SIG-M5 (cell line): ENCODE measurements at places on chromosomes 5 and 9.

DNA sequence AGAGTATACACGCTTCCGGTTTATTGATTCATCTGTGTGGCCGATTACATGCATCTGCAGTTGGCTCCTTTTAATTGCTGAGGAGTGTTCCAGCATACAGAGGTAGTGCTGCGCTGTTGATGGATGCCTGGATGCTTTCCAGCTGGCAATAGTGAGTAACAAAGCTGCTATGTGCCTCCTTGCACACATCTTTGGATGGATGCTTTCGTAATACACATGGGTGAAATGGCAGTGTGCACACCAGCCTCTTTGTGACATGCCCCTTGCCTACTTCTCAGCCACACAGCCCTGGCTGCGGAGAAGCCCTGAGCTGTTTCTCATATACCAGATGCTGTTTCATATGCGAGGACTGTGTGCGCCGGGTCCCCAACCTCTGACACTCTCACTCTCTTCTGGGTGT lies 151.0 kb downstream of the GADD45G start:
- DNase-seq = no peak

DNA sequence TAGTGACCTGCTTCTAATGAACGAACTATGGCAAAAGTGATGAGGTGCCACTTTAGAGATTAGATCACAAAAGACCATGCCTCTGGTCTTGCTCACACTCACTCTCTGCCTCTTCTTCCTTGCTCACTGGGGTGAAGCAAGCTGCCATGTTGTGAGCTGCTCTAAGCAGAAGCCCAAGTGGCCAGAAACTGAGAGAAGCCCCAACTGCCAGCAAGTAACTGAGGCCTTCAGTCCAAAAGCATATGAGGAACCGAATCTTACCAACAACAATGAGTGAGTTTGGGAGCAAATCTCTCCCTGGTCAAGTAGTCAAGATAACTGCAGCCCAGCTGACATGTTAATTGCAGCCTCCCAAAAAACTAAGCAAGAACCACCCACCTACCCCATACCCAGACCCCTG lies 126.0 kb upstream of the ACO1 start:
- no peak for DNase-seq

DNA sequence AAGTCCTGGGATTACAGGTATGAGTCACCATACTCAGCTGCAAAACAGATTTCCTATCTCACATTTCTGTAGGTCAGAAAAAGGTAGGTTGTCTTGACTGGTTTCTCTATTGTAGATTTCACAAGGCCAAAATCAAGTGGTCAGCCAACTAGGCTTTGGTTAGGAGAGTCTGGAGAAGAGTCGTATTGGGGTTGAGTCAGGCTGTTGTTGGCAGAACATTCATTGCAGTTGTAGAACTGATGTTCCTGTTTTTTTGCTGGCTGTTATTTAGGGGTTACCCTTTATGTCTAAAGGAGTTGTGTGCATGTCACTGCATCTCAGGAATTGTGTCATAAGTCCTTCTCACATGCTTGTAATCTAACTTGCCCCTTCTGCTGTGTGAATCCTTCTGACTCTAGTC lies 814.2 kb upstream of the GRAMD2B start:
- DNase-seq = no peak

- DNase-seq = no peak
Observed at GRCh38 chr5:103693517-103693916, 130.9 kb upstream of the NUDT12 start.

- DNase-seq = no peak
Observed at GRCh38 chr9:115494393-115494792, 376.4 kb upstream of the TNC start.

GRCh38 chr5:168612996-168613395 lies 33.8 kb upstream of the PANK3 start:
- DNase-seq = no peak
